ENCODE measurements at places on chromosomes 1 and 21.

- DNase-seq = no peak
Observed at GRCh38 chr21:38178653-38179470, 77.9 kb upstream of the KCNJ15 start.

DNA sequence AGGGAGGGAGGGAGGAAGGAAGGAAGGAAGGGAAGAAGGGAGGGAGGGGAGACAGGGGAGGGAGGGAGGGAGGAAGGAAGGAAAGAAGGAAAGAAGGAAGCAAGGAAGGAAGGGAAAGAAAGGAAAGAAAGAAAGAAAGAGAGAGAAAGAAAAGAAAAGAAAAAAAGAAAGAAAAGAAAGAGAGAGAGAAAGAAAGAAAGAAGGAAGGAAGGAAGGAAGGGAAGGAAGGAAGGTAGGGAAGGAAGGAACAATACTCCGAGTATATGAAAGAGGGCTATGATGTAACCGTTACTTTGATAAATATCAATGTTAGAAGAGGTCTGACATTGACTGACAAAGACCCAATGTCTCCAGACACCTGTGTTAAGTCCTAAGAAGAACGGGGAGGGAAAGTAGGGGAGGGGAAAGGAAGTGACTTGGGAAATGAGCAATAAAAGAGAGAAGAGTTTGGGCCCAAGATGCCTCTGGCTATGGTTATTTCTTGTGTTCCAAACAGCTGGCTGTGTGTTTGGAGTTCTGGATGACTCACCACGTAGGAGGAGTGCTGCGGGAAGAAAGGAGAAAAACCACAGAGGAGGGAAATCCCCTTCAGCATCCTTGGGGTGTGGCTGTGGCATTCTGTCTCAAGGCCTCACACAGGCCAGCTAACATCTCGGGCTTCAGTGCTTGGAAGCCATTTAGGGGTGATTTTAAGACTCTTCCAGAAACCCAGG, 37.0 kb upstream of the RXRG start:
- peak; percentile 50 for DNase-seq

DNA sequence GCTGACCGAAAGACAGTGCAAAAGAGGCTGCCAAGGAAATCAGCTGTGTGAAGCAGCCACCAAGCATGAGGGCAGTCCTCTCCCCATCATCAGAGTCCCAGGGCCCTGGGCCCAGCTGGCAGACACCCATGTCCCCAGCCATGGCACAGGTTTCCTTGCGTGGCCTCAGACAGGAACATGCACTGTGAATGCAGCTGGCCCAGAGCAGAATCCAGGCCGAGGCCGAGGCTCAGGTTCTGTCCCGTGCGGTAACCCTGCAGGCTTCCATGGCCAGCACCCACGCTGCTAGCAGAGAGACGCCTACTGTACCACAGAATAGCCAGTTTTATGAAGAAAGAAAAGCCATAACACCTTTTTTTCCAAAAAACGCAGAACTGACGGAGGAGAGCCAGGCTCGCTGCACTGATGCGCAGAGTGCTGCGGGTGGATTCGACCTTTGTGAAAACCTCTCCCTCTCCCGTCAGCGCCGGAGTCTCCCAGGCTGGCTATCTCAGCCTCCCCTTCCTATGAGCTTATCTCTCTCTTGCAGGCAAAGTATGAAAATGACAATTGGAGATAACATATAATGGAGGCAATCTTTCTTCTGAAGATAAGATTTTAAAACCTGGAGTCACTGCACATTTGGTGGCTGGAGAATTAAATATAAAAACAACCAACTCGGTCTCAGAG, 106.6 kb downstream of the NPHP4 start:
- DNase-seq = no peak

DNA sequence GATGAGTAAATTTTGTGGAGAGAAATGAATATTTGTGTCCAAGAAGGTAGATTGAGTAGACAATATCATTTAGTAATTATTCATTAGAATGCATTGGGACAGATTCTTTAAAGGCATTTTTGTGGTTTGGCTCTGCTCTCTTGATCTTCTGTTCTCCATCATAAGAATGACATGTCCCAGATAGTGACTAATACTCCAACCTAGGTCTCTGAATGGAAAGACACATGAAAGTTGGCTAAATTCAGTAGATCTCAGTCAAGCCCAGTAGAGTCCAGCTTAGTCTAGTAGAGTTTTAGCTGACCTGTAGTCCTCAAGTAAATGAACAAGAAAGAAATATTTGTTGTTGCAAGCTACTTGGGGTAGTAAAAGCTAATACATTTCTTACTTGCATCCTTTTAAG, 61.8 kb upstream of the DNAH14 start:
- no peak for DNase-seq

DNA sequence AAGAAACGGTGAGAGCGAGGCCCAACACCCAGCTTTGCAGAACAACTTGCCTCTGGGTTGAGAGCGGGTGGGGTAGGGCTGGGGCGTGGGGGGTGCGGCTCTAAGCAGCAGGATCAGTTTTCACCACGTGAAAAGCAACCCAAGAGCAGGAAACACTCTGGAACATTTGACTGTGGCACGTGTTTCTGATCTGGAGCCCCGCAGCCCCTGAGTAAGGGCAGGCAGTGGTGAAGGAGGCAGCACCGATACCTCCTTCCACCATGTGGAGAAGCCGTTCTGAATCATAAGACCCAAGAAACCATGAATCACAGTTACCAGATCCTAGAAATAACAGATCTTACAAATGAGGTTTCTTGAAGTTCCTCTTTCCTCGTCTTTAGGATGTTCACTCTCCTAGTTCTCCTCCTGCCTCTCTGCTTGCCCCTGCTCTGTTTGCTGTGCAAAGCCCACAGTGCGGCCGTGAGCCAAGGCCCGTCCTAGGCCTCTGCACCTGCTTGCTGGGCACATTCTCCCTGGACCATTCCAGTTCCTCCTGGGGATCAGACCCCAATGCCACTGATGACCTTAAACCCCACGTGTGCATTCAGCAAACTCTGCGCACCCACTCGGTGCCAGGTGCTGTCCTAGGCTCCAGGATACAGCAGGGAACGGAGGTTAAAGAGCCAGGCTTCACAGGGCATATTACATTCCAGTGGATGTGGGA, 31.9 kb downstream of the SLC1A7 start:
- DNase-seq = peak; percentile 57

GRCh38 chr1:93598396-93598795, 83.2 kb downstream of the BCAR3 start:
- DNase-seq = no peak

- no peak for DNase-seq
Observed at GRCh38 chr1:243946253-243946652, 96.2 kb upstream of the AKT3 start.

DNA sequence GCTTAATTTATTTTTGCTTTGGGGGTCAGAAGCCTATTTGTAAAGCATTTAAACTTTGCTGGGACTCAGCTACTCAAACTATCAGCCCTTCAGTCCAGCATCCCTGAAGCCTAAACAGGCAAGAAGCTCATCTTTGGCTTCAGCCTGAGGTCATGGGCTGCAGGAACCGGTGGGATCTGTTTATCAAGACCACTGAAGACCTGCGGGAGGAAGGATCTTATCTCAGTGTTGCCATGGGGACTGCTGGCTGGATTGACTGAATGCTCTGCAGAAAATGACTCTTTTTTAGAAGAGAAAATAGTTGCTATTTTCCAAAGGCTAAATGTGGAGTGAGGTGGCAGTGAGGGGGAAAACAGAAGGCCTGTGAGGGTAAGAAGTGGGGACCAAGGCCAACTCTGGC, 20.6 kb upstream of the ATP1B1 start:
- no peak for DNase-seq
